ENCODE measurements at places on chromosomes 6 and 20. TPM values are rescaled to one million over a fixed set of nuclear protein-coding genes. Genes with fewer than 3 reads are reported as not detected.
A peak's percentile ranks its signal among the peaks of the same experiment; 100 is the strongest.

The THBD gene
- total RNA-seq, result not detected

The GPLD1 gene
- total RNA-seq, result 0.72 TPM

The PNPLA1 gene
- not detected for total RNA-seq

- peaks cover 11% of the 10 kb centered on the region for H3K36me3 ChIP-seq
- peak overlapping the region; percentile 72 for H3K4me3 ChIP-seq
- no peaks in the 10 kb centered on the region for H3K27me3 ChIP-seq
- peak; percentile 75 for DNase-seq
Measured at GRCh38 chr20:63736893-63737694, 630 bp downstream of the LIME1 start.

- peak; percentile 18 for DNase-seq
- H3K27ac ChIP-seq, result peak overlapping the region; percentile 47
- peaks cover 25% of the 10 kb centered on the region for H3K4me1 ChIP-seq
- H3K27me3 ChIP-seq, result no peaks in the 10 kb centered on the region
- H3K36me3 ChIP-seq, result peaks cover 50% of the 10 kb centered on the region
Measured at GRCh38 chr6:43584892-43585570, 9.0 kb downstream of the POLH start.

GRCh38 chr6:167356874-167357273, 32.0 kb downstream of the TTLL2 start:
- no peaks in the 10 kb centered on the region for H3K36me3 ChIP-seq
- no peak overlapping the region for H3K4me3 ChIP-seq
- peaks cover 3% of the 10 kb centered on the region for H3K4me1 ChIP-seq

GRCh38 chr20:1094751-1095150, 23.7 kb upstream of the PSMF1 start:
- no peaks in the 10 kb centered on the region for H3K4me1 ChIP-seq
- H3K36me3 ChIP-seq, result peaks cover 5% of the 10 kb centered on the region
- no peak overlapping the region for H3K27ac ChIP-seq
- no peak for DNase-seq

DNA sequence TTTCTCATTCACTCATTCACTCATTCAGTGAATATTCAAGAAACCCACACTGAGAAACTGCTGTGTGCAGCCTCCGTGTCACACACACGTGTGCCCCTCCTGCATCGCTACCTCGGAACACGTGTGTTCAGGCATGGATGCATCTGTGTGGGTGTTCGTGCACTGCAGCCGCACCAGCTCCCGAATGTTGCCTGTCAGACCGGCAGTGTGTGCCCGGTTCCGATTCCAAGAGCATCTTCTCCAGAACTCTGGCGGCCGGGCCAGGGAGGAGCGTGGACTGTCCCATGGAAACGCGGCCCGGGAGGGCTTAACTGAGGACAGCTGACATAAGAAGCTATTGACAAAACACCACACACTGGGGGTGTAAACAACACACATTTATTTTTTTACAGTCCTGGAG, 216.0 kb downstream of the DLL1 start:
- H3K4me3 ChIP-seq, result no peak overlapping the region
- H3K36me3 ChIP-seq, result no peaks in the 10 kb centered on the region
- no peak for DNase-seq
- H3K27me3 ChIP-seq, result peaks cover 8% of the 10 kb centered on the region

DNA sequence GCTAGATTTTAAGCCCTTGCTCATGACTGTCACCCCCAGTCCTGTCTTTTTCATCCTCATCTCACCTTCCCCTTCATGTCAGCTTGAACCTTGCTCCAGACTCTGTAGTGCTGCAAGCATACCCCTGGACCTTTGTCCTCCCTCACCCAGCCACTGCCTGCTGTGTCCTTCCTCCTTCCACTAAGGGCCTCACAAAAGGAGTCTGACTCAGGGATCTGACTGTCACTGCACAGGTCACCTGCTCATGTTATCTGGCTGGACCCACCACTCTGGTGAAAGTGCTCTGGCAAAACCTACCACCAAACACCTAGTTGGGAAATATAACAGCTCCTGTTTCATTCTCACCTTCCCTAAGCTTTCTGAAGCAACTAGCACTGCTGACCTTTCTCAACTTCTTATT, 151.4 kb downstream of the INSM1 start:
- no peaks in the 10 kb centered on the region for H3K27me3 ChIP-seq
- no peak overlapping the region for H3K27ac ChIP-seq
- peaks cover 38% of the 10 kb centered on the region for H3K36me3 ChIP-seq
- no peak for DNase-seq

- no peak overlapping the region for H3K4me3 ChIP-seq
- peaks cover 8% of the 10 kb centered on the region for H3K4me1 ChIP-seq
- H3K27ac ChIP-seq, result no peak overlapping the region
- peaks cover 13% of the 10 kb centered on the region for H3K27me3 ChIP-seq
Measured at GRCh38 chr6:166558156-166559005, 28.1 kb downstream of the RAMACL start.

DNA sequence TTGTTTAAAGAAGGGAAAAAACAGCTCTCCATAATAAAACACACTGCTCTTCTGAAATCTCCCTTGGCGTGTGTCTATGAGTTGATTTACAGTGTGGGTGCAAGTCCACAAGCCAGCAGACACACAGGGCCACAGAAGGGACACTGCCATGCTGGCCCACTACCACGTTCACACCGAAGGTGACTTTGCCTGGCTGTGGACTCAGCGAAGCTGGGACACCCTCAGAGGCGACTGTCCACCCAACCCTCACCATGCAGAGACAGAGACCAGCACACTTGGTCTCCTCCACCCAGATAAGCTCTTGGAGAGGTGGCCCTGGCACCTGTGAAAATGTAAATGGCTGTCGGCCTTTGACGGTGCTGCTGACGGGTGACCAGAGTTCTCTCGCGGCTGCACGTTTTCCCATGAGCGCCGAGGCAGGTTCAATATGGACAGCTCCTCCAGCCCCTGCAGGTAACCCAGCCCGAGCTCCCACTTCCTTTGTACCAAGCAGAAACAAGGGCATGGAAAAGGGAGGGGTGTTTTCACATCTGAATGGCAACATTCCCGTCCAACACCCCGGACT, 78.0 kb downstream of the YTHDF1 start:
- no peaks in the 10 kb centered on the region for H3K4me1 ChIP-seq
- no peak overlapping the region for H3K4me3 ChIP-seq
- H3K36me3 ChIP-seq, result no peaks in the 10 kb centered on the region
- H3K27me3 ChIP-seq, result peaks cover 3% of the 10 kb centered on the region
- no peak for DNase-seq
- H3K27ac ChIP-seq, result no peak overlapping the region

GRCh38 chr20:58980711-58981627, at the start of gene NELFCD:
Gene NELFCD, plus strand, starts transcription at chr20:58981256. Its CDS starts 54 bp downstream, at chr20:58981310.
- no peaks in the 10 kb centered on the region for H3K27me3 ChIP-seq
- peaks cover 29% of the 10 kb centered on the region for H3K4me1 ChIP-seq
- H3K36me3 ChIP-seq, result peaks cover 24% of the 10 kb centered on the region
- H3K27ac ChIP-seq, result peak within 1 kb of the TSS; percentile 93
- peak; percentile 87 for DNase-seq

- no peaks in the 10 kb centered on the region for H3K27me3 ChIP-seq
- no peak overlapping the region for H3K4me3 ChIP-seq
- DNase-seq, result no peak
Measured at GRCh38 chr20:63703471-63703975, 4.3 kb downstream of the ARFRP1 start.

- H3K4me3 ChIP-seq, result no peak overlapping the region
- H3K27me3 ChIP-seq, result peaks cover 8% of the 10 kb centered on the region
- DNase-seq, result no peak
- H3K27ac ChIP-seq, result no peak overlapping the region
Measured at GRCh38 chr6:6725468-6726209, 137.1 kb downstream of the LY86 start.

DNA sequence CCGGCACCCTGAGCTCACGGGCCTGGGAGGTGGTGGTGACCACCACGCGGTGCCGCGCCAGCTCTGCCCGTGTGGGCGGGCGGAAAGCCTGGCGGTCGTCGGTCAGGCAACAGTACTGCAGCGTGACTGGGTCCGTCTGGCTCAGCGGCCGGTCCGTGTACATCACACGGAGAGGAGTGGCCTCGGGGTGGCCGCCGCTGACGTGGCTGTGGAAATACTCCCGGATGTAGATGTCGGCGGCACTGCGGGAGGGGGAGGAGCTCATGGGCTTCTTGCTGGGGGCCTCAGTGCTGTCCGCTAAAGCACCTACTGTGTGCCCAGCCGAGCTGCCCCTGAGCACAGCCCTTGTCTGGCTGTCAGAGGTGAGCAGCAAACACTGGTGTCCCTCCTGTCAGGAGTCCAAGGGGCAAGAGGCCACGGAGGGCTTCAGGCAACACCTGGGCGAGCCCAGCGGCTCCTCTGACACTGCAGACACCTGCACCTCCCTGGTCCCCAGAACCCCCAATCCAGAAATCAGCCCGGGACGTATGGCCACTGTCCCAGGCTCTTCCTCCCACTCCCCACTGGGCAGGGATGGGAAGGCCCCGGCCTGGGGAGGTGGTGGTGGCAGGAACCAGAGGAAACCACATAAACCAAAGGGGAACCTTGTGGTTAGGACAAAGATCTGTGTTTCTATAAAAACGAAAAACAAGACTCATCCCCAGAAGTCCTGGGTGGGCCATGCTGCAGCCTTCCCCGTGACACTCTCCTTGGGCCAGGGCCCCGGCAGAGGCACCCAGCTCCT, 6.5 kb downstream of the HELZ2 start:
- H3K27ac ChIP-seq, result peak overlapping the region; percentile 52
- peaks cover 18% of the 10 kb centered on the region for H3K4me1 ChIP-seq
- H3K36me3 ChIP-seq, result no peaks in the 10 kb centered on the region
- peak; percentile 80 for DNase-seq
- no peaks in the 10 kb centered on the region for H3K27me3 ChIP-seq

- H3K36me3 ChIP-seq, result peaks cover 22% of the 10 kb centered on the region
- H3K4me1 ChIP-seq, result peaks cover 39% of the 10 kb centered on the region
- no peak overlapping the region for H3K27ac ChIP-seq
- H3K27me3 ChIP-seq, result no peaks in the 10 kb centered on the region
- H3K4me3 ChIP-seq, result no peak overlapping the region
Measured at GRCh38 chr6:45450831-45451230, 73.1 kb upstream of the SUPT3H start.

- H3K27ac ChIP-seq, result no peak overlapping the region
- no peak overlapping the region for H3K4me3 ChIP-seq
- no peak for DNase-seq
- H3K27me3 ChIP-seq, result peaks cover 7% of the 10 kb centered on the region
- peaks cover 21% of the 10 kb centered on the region for H3K4me1 ChIP-seq
Measured at GRCh38 chr20:19833395-19833794, 75.3 kb downstream of the RIN2 start.

DNA sequence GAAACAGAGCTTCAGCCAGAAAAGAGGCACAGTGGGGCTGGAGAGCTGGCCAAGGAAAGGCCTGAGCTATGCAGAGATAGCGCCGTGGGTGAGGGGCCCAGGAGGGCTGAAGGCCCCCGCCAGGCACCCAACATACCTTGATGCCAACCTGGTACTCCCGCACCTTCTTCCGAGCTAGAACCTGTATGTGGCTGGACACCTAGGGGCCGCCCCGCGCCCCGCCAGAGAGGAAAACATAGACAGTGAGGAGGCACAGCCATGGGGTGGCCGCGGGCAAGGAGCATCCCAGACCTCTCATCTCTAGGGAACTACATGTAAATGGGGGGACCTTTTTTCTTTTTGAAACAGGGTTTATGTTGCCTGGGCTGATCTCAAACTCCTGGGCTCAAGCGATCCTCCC, 12.0 kb downstream of the RPL10A start:
- H3K4me3 ChIP-seq, result no peak overlapping the region
- H3K36me3 ChIP-seq, result no peaks in the 10 kb centered on the region
- H3K4me1 ChIP-seq, result no peaks in the 10 kb centered on the region
- no peak overlapping the region for H3K27ac ChIP-seq
- no peak for DNase-seq
- H3K27me3 ChIP-seq, result no peaks in the 10 kb centered on the region

DNA sequence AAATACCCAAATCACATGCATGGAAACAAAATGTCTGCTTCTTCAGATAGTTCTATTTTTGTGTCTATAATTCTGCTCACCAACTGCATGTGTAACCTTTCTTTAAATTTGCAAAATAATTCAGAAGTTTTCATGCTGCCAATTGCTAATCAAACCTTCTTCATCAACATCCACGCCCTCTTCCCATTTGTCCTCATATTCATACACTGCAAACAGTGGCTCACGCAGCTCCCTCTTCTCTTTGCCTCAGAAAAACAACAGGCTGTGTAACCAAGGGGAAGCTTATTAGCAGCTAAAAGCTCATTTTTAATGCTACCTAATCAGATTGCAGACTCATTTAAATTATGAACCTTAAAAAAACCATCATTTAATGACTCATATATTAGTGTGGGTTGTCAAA, 555.0 kb upstream of the EPHA7 start:
- no peak for DNase-seq
- no peaks in the 10 kb centered on the region for H3K27me3 ChIP-seq
- H3K36me3 ChIP-seq, result no peaks in the 10 kb centered on the region
- H3K27ac ChIP-seq, result no peak overlapping the region
- no peak overlapping the region for H3K4me3 ChIP-seq
- H3K4me1 ChIP-seq, result no peaks in the 10 kb centered on the region

DNA sequence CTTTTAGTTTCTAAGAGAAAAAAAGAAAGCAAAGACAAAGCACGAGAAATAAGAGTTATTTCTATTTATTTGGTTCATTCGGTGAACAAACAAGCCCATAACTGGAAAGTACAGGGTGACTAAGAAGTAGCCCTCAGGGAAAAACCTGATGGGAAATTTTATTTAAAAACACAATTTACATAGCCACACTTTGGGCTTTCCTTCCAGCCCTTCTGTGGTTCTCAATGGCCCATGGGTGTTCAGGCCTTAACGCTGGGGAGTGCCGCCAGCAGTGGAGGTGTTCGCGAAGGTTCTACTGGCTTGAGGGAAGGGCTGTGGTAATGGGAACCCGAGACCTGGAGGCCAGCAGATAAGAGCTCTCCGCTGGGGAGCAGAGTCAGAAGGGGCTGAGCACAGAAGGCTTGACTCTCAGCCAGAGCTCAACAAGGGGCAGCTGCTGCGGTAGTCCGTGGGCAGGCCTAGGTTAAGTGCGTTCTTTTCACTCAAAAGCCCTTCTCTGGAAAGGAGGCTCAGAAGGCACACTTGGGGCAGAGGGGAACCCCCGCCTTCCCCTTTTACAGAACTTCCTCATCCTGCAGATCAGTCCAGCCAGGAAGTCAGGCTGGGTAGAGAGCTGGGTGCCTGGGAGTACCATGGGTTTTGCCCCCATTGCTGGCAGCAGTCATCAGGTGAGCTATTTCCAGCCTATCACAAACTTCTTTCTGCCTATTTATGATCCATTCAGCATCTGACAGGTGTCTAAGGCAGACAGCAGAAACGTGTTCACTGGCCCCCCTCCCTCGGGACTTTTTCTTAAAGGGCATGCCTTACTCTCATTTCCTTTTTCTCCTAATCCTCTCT, 8.8 kb upstream of the CD83 start:
- peak; percentile 61 for DNase-seq
- peak overlapping the region; percentile 32 for H3K4me3 ChIP-seq
- peak overlapping the region; percentile 87 for H3K27ac ChIP-seq
- H3K4me1 ChIP-seq, result peaks cover 30% of the 10 kb centered on the region

DNA sequence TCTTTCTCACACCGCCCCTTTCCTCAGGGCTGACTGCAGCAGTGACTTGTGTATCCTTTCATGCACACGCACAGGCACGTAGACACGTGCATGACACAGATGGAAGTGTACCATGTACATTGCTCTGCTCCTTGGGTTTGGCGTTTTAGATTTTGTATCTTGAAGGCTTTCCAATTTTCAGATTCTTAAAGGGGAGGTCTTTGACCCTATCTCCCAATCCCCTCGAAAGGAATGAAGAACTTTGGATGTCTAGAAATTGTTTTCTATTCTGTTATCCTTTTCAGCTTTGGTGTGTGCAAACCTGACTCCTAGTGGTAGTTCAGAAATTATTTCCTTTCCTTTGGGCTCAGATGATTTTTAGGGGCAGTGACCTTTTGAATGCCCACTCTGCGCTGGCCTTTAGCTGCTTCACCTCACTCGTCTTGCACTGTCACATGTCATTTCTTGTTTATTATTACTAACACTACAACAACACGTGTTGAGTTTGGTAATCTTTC, 63.0 kb downstream of the HIVEP1 start:
- H3K27ac ChIP-seq, result no peak overlapping the region
- DNase-seq, result peak; percentile 52
- H3K4me1 ChIP-seq, result peaks cover 65% of the 10 kb centered on the region
- H3K4me3 ChIP-seq, result no peak overlapping the region
- no peaks in the 10 kb centered on the region for H3K27me3 ChIP-seq

Data from activated CD8-positive, alpha-beta T cell treated with anti-CD3 and anti-CD28 coated beads for 36 hours (primary cell).